Muscle of leg (tissue), 16 donors: ENCODE measurements at places on chromosomes 2 and 18. TPM values are rescaled to one million over a fixed set of nuclear protein-coding genes. Genes with fewer than 3 reads are reported as not detected.

Gene G6PC2
- polyA plus RNA-seq = not detected

Gene CCDC68
- polyA plus RNA-seq = 0.89 TPM

Gene TXNDC2
- polyA plus RNA-seq = 0.09 TPM

Gene TMEM198
- 3.1 TPM for polyA plus RNA-seq

Gene TFCP2L1
- 0.45 TPM for polyA plus RNA-seq
